Adipose tissue (tissue), 3 donors: ENCODE measurements at places on chromosomes 2 and 18. TPM values are rescaled to one million over a fixed set of nuclear protein-coding genes. Genes with fewer than 3 reads are reported as not detected.

DCDC2C gene
- polyA plus RNA-seq, result not detected

TBR1 gene
- 0.11 TPM for polyA plus RNA-seq

APOB gene
- 0.12 TPM for polyA plus RNA-seq

PSMD1 gene
- polyA plus RNA-seq, result 32.5 TPM
